Peyer's patch (tissue), 4 donors: ENCODE measurements at places on chromosomes 4 and X. TPM values are rescaled to one million over a fixed set of nuclear protein-coding genes. Genes with fewer than 3 reads are reported as not detected.
A peak's percentile ranks its signal among the peaks of the same experiment; 100 is the strongest.

GRCh38 chr4:74830928-74831327 lies 36.6 kb upstream of the BTC start:
- no peaks in the 10 kb centered on the region for H3K4me1 ChIP-seq
- no peaks in the 10 kb centered on the region for H3K36me3 ChIP-seq
- H3K27me3 ChIP-seq: no peaks in the 10 kb centered on the region

The DHRSX gene
- 21.5 TPM for total RNA-seq

The LARP1B gene
- 44.7 TPM for total RNA-seq

DNA sequence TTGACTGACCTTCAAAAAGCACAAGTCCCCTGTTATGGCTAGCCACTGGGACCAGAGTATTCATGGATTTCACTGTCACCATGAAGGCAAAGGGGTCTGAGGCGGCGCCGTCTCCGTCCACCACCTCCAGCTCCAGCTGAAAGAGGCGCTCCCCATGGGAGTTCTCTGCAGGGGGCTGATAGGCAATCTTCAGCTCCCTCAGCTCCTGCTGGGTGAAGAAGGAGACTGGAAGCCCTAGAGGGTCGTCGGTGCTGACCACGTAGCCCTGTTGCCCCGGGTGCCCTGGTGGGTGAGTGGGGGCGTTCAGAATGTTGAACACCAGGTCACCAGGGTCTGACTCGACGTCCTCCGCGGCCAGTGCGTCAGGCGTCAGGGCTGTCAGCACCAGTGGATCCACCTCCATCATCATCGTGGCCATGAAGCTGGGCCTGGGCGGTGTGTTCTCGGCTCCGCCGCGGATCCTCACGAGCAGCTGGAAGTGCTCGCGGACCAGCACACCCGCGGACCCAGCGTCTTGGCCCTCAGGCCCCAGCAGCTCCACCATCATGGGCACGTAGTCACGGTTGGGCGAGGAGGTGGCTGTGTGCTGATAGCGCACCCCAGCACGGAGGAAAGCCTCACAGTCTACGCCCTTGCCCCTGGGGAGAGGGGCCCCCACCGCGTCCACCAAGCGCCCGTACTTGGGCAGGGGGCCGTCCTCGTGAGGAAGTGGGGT lies 987 bp downstream of the FREM3 start:
- no peak overlapping the region for H3K27ac ChIP-seq
- peak overlapping the region; percentile 5 for H3K4me3 ChIP-seq
- no peaks in the 10 kb centered on the region for H3K36me3 ChIP-seq
- no peaks in the 10 kb centered on the region for H3K27me3 ChIP-seq
- no peaks in the 10 kb centered on the region for H3K4me1 ChIP-seq

- DNase-seq: no peak
- H3K36me3 ChIP-seq: no peaks in the 10 kb centered on the region
- H3K27ac ChIP-seq: no peak overlapping the region
- no peaks in the 10 kb centered on the region for H3K4me1 ChIP-seq
Observed at GRCh38 chr4:124083711-124084110, 628.8 kb downstream of the ANKRD50 start.

- DNase-seq: no peak
Observed at GRCh38 chr4:25171201-25171865, 11.1 kb upstream of the SEPSECS start.

- H3K27me3 ChIP-seq: no peaks in the 10 kb centered on the region
- H3K27ac ChIP-seq: no peak overlapping the region
- no peak for DNase-seq
- no peaks in the 10 kb centered on the region for H3K36me3 ChIP-seq
- no peaks in the 10 kb centered on the region for H3K4me1 ChIP-seq
- H3K4me3 ChIP-seq: no peak overlapping the region
Observed at GRCh38 chr4:145808021-145808650, 128.2 kb downstream of the C4orf51 start.

DNA sequence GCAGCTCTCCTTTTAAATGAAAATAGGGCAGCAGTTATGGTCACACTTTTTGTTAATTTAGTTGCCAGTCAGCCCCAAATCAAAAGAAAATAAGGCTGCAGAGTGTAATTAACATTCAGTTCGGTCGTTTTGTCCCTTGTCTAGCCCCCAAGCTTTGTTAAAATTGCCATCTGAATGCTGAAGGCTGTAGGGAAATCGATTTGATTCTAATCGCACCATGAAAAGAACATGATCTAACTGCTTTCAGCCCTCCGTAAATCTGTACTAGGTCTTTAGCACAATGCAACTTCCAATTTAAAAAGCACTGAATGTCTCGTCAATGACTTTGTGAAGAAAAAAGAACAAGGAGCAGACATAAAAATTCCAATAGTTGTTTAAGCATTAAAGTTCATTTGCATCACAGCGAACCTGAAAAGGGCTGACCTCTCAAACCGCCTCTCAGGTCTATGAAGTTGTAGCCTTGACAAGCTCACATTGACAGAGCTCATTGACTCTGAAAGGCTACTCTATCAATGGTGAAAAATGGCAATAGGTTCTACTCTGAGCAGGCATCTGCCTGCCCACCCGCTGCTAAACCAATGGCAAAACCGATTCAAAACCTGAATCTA lies 48.9 kb downstream of the CHIC2 start:
- H3K4me3 ChIP-seq: no peak overlapping the region
- no peak for DNase-seq
- H3K4me1 ChIP-seq: no peaks in the 10 kb centered on the region
- H3K27ac ChIP-seq: no peak overlapping the region

DNA sequence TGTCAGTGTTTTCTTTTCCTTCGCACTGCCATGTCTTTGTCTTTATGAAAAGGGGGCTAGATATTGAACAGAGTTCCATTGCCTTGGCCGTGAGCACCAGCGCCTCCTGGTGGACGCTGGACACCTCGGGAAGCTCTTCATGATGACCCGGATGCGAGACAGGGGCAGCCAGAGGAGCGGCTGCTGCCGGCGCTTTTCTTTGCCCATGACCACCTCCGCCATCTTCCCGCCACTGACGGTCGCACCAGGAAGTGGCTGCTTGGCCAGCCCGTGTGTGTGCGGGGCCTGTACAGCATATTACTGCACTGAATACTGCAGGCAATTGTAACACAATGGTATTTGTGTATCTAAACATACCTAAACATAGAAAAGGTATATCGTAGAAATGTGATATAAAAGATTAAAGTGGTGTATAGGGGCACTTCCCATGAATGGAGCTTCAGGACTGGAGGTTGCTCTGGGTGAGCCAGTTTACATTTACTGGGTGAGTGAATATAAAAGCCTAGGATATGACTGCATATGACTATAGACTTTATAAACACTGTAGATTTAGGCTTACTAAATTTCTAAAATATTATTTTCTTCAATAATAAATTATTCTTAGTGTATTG lies 15.8 kb upstream of the GRIA2 start:
- no peaks in the 10 kb centered on the region for H3K27me3 ChIP-seq
- no peak for DNase-seq
- H3K4me1 ChIP-seq: no peaks in the 10 kb centered on the region
- no peak overlapping the region for H3K4me3 ChIP-seq
- H3K27ac ChIP-seq: no peak overlapping the region
- no peaks in the 10 kb centered on the region for H3K36me3 ChIP-seq

GRCh38 chr4:147157860-147158701 lies 212.4 kb upstream of the TTC29 start:
- H3K27ac ChIP-seq: no peak overlapping the region
- H3K36me3 ChIP-seq: no peaks in the 10 kb centered on the region
- peak overlapping the region; percentile 43 for H3K4me3 ChIP-seq
- H3K4me1 ChIP-seq: no peaks in the 10 kb centered on the region
- DNase-seq: peak; percentile 45

DNA sequence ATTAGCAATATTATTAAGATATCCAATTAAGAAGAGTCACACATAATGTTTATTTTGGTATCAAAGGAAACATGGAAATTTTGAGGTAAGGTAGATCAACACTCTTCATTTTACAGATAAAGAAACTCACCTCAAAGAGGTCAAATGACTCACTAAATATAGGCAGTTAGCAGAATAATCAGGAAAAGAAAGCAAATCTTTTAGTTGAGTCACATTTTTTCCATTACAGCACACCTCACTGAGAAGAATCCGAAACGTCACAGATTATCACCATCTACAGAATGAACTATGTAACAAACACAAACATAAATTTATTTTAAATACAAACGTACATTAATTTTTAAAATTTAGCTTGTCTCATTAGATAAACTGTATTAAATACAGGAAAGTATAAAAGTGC lies 70.1 kb downstream of the TMEM47 start:
- no peaks in the 10 kb centered on the region for H3K36me3 ChIP-seq
- no peaks in the 10 kb centered on the region for H3K27me3 ChIP-seq
- DNase-seq: no peak
- H3K4me3 ChIP-seq: no peak overlapping the region
- no peak overlapping the region for H3K27ac ChIP-seq

The EDNRA gene
- total RNA-seq: 0.88 TPM

GRCh38 chr4:103091601-103092223 lies 7.9 kb downstream of the BDH2 start:
- H3K27ac ChIP-seq: no peak overlapping the region
- H3K4me1 ChIP-seq: no peaks in the 10 kb centered on the region
- no peaks in the 10 kb centered on the region for H3K27me3 ChIP-seq
- H3K4me3 ChIP-seq: no peak overlapping the region
- H3K36me3 ChIP-seq: no peaks in the 10 kb centered on the region

DNA sequence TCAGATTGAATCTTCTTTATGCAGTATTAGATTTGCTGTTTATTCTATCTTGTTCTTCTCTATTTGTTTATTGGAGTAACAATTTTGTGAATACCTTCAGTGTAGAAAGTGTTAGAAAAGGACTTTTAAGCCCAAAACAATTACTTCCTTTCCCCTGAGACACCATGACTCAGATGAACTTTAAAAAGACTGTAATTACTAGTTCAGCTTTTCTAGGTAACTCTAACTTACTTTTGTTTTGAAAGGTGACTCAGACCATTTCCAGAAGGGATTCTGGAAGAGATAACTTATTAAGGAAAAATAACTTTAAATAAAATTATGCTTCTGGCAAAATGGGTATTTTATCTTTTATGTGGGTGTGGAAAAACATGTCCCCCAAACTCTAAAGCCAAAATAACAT lies 561.5 kb upstream of the PCDH10 start:
- no peaks in the 10 kb centered on the region for H3K36me3 ChIP-seq
- H3K4me3 ChIP-seq: no peak overlapping the region
- H3K4me1 ChIP-seq: no peaks in the 10 kb centered on the region
- no peak for DNase-seq

DNA sequence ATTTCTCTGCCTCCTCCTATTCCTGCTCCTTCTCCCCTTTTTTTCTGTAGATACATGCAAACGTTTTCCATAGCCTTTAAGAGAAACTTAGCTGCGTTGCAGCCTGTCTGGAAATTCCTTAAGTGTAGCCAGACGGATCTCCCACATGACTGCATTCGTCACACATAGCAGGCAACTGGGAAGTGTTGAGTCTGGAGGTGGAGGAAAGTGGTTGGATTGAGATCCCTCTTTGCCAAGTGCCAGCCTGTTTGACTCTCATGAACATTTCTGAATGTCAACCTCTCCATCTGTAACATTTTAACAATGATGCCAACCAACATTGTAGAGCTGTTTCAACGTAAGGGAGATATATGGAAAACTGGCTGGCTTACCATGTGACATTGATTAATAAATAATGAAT lies 45.1 kb upstream of the FAM9A start:
- no peak overlapping the region for H3K27ac ChIP-seq
- no peaks in the 10 kb centered on the region for H3K27me3 ChIP-seq
- H3K36me3 ChIP-seq: no peaks in the 10 kb centered on the region
- no peak for DNase-seq

The ATP6AP2 gene
- total RNA-seq: 11.6 TPM

The IL1RAPL2 gene
- not detected for total RNA-seq

DNA sequence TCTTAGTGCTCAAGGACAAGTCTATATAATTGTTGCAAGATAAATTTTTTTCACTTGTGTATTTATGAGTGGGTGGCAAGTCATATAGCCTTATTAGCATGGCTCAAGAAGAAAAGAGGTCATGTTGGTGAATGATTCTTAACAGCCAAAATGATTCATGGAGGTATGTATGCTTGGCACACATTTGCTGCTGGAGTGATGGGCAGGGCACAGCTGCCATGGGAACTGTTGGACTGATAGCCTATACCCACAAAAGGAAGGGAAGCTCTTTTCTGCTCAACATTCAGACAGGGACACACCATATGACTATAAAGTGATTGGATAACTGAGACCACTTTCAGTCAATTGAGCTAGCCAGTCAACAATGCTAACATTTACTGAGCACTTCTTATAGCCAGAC lies 46.8 kb upstream of the PITX2 start:
- H3K27ac ChIP-seq: no peak overlapping the region
- H3K36me3 ChIP-seq: no peaks in the 10 kb centered on the region
- no peak for DNase-seq
- H3K4me1 ChIP-seq: no peaks in the 10 kb centered on the region
- no peaks in the 10 kb centered on the region for H3K27me3 ChIP-seq

The FAM9B gene
- not detected for total RNA-seq

The LINC00632 gene
- 12.2 TPM for total RNA-seq

The CSAG3 gene
- total RNA-seq: not detected

DNA sequence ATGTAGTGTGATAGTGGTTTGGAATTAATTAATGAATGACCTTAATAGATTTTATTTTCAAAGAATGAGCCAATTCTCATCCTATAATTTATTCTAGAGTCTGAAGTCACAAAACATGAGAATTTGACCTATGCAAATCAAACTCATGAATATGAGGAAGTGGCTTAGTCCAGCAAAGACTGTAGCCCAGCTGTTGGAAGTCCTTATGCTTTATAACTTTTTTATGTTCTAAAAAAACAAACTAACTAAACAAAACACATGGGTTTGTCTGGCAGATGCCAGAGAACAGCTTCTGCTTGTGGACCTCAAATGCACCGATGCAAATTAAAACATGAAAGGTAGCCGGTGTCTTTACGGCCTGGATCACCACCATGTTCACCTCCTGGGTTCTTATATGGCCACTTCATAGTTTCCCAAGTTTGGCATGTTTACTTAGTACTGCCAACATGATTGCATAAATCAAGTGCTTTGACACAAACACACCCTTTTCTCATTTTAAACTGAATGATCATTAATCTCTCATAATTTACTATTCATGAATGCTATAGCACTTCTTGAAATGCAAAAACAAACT lies 277.4 kb downstream of the PAPSS1 start:
- no peaks in the 10 kb centered on the region for H3K36me3 ChIP-seq
- DNase-seq: no peak
- H3K4me1 ChIP-seq: no peaks in the 10 kb centered on the region
- no peaks in the 10 kb centered on the region for H3K27me3 ChIP-seq
- H3K27ac ChIP-seq: no peak overlapping the region
